ENCODE measurements at places on chromosomes 4 and X.

DNA sequence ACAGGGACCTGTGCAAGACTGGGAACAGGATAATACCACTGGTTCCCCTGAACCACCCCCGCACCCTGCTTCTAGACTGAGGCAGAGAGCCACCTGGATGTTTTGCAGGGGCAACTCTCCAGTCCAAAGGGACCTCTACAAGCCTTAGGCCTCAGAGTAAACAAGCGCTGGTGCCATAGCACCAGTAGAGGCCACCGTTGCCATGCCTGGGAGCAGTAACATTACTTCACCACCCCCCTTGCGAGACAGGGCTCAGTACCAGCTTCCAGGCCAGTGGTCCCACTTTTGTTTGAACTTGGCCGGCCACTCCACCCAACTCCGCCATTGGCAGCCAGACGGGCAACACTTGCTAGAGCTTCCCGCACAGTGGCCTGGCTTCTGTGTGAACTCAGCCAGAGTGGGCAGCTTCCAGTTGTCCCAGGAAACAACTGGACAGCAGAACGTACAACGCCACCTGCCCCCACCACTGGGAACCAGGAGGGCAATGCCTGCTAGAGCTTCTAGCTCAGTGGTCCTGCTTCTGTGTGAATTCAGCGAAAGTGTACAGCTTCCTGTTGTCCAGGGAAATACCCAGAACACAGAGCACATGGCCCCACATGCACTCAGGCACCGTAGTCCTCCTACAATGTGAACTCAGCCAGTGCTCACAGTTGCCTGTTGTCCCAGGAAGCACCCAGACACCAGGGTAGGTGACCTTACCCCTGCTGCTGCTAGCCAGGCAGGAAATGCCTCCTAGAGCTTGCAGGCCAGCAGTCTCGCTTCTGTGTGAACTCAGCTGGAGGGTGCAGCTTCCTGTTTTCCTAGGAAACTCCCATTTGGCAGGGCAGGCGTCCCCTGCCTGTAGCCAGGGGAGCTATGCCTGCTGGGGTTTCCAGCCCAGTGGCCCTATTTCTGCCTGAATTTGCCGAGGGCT lies 39.9 kb upstream of the PCDH19 start:
- H3K4me1 ChIP-seq: no peaks in the 10 kb centered on the region
- no peak overlapping the region for H3K27ac ChIP-seq
- H3K36me3 ChIP-seq: no peaks in the 10 kb centered on the region

- no peaks in the 10 kb centered on the region for H3K27me3 ChIP-seq
- H3K27ac ChIP-seq: no peak overlapping the region
- H3K4me3 ChIP-seq: no peak overlapping the region
Measured at GRCh38 chr4:29619168-29619567, 1101.0 kb upstream of the PCDH7 start.

DNA sequence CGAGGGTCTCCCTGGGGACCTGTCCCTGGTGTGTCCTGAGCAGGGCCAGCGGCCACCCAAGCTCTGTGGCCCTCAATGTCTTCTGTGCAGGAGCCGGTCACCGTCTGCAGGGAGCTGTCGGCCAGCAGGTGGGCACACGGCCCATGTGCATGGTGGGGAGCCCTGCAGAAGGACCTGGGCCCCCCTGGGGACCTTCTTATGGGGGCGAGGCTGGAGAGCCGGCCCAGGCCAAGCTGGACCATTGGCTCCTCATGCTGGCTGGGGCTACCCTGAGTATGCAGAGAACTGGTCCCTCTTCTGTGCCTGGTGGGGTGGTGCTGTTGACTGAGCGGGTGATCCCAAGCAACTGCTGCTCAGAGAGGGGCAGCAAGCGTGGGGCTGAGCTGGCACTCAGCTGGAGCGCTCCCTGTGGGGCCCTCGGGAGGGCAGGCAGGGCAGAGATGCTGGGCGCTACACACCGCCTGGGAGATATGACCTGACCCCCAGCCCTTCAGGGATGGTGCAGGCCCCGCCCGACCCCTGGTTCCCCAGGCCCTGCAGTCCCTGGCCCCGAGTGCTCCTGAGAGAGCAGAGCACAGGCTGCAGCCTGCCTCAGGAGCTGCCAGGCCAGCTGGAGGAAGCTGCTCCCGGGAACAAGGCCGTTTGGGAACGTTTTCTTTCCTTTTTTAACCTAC lies 14.8 kb downstream of the NAT8L start:
- DNase-seq: no peak
- no peaks in the 10 kb centered on the region for H3K4me1 ChIP-seq
- H3K27ac ChIP-seq: no peak overlapping the region

- peaks cover 4% of the 10 kb centered on the region for H3K4me1 ChIP-seq
- H3K36me3 ChIP-seq: no peaks in the 10 kb centered on the region
- H3K27me3 ChIP-seq: no peaks in the 10 kb centered on the region
- no peak overlapping the region for H3K4me3 ChIP-seq
- no peak overlapping the region for H3K27ac ChIP-seq
- no peak for DNase-seq
Measured at GRCh38 chr4:98377559-98377958, 116.4 kb downstream of the RAP1GDS1 start.

GRCh38 chrX:19589105-19589504 lies 73.8 kb upstream of the MAP3K15 start:
- no peak for DNase-seq
- H3K4me1 ChIP-seq: peaks cover 7% of the 10 kb centered on the region
- H3K36me3 ChIP-seq: no peaks in the 10 kb centered on the region

GRCh38 chr4:94448815-94449375 lies 2.8 kb upstream of the PDLIM5 start:
- no peak overlapping the region for H3K4me3 ChIP-seq
- peaks cover 4% of the 10 kb centered on the region for H3K36me3 ChIP-seq
- DNase-seq: no peak
- H3K27me3 ChIP-seq: peaks cover 33% of the 10 kb centered on the region
- H3K4me1 ChIP-seq: peaks cover 18% of the 10 kb centered on the region
- no peak overlapping the region for H3K27ac ChIP-seq

DNA sequence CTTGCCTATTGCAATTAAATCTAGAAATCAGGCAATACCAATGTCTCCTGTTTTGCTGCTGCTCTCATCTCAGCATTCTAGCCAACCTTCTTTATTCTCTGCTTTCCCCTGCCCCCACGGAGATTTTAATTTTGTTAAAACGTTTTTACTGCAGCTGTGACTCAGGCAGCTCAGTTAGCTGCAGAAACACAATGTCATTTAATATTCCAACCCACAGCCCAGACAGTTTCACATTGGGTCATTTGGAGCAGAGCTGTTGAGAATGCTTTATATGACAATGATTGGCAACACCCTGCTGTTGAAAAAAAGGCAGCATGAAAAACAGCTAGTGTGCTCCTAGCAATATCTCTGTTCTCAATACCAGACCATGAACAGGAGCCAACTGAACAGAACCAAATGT lies 12.6 kb upstream of the SLC10A4 start:
- H3K27ac ChIP-seq: no peak overlapping the region
- peaks cover 4% of the 10 kb centered on the region for H3K36me3 ChIP-seq
- peaks cover 2% of the 10 kb centered on the region for H3K4me1 ChIP-seq
- no peak for DNase-seq
- no peak overlapping the region for H3K4me3 ChIP-seq
- H3K27me3 ChIP-seq: peaks cover 25% of the 10 kb centered on the region

- H3K4me3 ChIP-seq: no peak overlapping the region
- no peaks in the 10 kb centered on the region for H3K4me1 ChIP-seq
- peaks cover 4% of the 10 kb centered on the region for H3K36me3 ChIP-seq
Measured at GRCh38 chr4:140776556-140776955, 20.4 kb upstream of the TBC1D9 start.

DNA sequence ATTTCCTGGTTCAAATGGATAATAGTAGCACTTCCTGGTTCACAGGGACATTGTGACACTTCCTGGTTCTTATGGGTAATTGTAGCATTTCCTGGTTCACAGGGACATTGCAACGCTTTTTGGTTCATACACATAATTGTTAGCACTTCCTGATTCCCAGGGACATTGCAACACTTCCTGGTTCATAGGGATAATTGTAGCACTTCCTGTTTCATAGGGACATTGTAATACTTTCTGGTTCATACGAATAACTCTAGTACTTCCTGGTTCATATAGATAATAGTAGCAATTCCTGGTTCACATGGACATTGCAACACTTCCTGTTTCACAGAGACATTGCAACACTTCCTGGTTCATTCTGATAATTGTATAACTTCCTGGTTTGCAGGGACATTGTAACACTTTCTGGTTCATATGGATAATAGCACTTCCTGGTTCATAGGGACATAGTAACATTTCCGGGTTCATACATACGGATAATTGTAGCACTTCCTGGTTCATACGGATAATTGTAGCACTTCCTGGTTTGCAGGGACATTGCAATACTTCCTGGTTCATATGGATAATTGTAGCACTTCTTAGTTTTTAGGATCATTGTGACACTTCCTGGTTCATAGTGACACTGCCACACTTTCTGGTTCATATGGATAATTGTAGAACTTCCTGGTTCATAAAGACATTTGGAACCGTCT lies 61.6 kb upstream of the CD99 start:
- H3K27me3 ChIP-seq: no peaks in the 10 kb centered on the region
- peaks cover 4% of the 10 kb centered on the region for H3K36me3 ChIP-seq
- H3K27ac ChIP-seq: peak overlapping the region; percentile 91
- peak overlapping the region; percentile 59 for H3K4me3 ChIP-seq
- H3K4me1 ChIP-seq: peaks cover 16% of the 10 kb centered on the region
- no peak for DNase-seq

DNA sequence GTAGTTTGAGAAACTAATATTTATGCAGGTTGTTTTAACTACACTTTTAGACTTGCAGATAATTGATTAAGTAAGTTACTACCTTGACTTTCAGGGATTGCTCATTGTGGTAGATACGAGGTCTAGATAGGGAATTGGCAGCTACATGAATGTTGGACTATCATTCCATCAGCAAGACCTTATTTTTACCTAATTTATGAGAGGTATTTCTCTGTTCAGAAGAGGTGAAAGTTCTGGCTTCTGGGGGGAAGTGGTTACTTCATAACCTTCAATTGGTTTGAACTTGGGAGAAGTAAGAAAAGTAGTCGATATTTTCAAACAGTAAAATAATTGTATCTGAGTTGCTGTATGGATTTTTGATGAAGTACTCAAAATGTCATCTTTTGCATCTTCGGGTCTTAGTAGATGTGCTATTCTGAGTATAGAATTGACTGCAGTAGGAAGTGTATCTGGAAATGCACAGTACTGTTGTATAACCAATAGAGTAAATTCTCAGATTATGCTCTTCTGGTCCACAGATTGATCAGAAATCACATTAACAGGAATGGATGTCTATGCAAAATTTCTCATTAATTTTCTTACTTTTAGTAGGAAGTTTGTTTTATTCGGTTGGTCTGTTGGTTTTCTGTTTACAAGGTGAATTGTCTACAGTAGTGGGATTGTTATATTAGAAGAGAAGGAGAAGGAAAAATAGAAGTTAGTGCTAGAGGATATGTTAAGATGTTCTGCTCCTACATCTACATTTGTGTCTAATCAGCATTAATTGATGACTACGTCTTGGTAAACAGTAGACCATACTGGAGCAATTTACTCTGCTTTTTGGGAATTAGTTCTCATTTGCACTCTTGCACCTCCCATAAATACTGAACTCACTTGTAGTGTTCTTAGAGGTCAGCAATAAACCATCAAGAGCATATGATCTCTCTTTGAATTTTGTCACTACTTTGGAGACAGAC lies 3.0 kb downstream of the NFKB1 start:
- peaks cover 34% of the 10 kb centered on the region for H3K4me1 ChIP-seq
- peak overlapping the region; percentile 98 for H3K27ac ChIP-seq
- H3K4me3 ChIP-seq: peak overlapping the region; percentile 92
- DNase-seq: no peak
- H3K36me3 ChIP-seq: peaks cover 7% of the 10 kb centered on the region

DNA sequence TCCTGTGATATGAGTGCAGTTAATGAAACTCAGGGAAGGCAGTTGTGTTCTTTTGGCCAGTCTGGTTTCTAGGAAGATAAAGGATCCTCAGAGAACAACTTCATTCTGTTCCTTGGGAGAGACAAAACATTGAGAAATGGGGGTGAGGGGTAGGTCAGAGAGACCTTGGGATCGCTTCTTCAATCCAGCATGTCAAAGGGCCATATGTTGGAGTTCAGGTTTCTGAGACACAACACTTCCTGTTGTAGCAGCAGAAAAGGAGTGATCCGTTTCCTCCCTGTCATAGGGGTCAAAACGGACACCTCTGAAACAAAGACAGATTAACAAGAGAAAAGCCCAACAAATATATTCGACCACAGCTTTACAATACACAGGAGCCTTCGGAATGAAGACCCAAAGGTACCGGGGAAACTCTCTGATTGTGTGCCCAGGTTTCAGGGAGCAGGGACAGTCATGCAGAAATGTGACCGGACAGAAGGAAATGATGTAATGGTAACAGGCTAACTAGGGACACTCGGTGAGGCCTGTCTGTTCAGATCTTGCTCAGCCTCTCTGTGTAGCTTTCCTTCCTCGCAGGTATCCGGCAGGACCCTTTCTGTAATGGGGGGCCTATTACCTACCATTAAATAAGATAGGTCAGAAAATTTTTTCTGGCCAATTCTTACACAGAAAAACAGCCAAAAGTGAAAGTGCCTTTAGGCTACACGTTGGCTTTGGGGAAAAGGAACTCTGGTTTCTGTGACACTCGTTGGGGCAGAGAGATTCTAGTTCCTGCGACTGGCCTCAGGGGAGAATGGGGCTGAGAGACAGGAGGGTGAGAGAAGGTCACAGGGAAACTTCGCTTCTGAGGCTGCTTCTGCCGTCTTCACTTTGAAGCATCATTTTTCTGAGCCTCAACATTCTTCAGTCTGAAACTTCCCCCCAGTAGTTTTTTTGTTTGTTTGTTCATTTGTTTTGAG lies 103.3 kb upstream of the TLR3 start:
- H3K4me1 ChIP-seq: no peaks in the 10 kb centered on the region
- DNase-seq: no peak
- H3K4me3 ChIP-seq: no peak overlapping the region
- no peak overlapping the region for H3K27ac ChIP-seq

GRCh38 chrX:130702867-130703707 lies 199.9 kb downstream of the ENOX2 start:
- H3K27me3 ChIP-seq: no peaks in the 10 kb centered on the region
- H3K4me1 ChIP-seq: no peaks in the 10 kb centered on the region
- no peaks in the 10 kb centered on the region for H3K36me3 ChIP-seq
- no peak overlapping the region for H3K27ac ChIP-seq
- no peak overlapping the region for H3K4me3 ChIP-seq

DNA sequence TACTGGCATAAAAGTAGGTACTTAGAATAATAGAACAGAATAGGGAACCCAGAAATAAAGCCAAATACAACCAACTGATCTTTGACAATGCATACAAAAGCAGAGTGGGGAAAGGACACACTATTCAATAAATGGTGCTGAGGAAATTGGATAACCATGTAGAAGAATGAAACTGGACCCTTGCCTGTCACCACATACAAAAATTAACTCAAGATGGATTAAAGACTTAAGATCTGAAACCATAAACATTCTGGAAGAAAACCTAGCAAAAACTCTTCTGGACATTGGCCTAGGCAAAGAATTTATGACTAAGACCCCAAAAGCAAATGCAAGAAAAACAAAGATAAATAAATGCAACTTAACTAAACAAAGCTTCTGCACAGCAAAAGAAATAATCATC lies 45.6 kb downstream of the ARFIP1 start:
- H3K4me3 ChIP-seq: no peak overlapping the region
- H3K27me3 ChIP-seq: no peaks in the 10 kb centered on the region
- H3K36me3 ChIP-seq: no peaks in the 10 kb centered on the region
- H3K4me1 ChIP-seq: peaks cover 2% of the 10 kb centered on the region
- no peak for DNase-seq
- H3K27ac ChIP-seq: no peak overlapping the region

GRCh38 chr4:101332424-101332823 lies 14.9 kb downstream of the PPP3CA start:
- H3K27ac ChIP-seq: no peak overlapping the region
- no peak for DNase-seq
- no peaks in the 10 kb centered on the region for H3K36me3 ChIP-seq
- H3K4me3 ChIP-seq: no peak overlapping the region
- no peaks in the 10 kb centered on the region for H3K27me3 ChIP-seq
